HT1080 (cell line): ENCODE measurements at places on chromosomes 12 and 14. TPM values are rescaled to one million over a fixed set of nuclear protein-coding genes. Genes with fewer than 3 reads are reported as not detected.

GRCh38 chr14:58145936-58146335, 6.1 kb downstream of the ARMH4 start:
- no peak for DNase-seq

- DNase-seq: peak; percentile 34
Measured at GRCh38 chr14:106681161-106681560, 1154.8 kb downstream of the TMEM121 start.

GRCh38 chr14:70873627-70874026, 33.6 kb upstream of the PCNX1 start:
- DNase-seq: no peak

DNA sequence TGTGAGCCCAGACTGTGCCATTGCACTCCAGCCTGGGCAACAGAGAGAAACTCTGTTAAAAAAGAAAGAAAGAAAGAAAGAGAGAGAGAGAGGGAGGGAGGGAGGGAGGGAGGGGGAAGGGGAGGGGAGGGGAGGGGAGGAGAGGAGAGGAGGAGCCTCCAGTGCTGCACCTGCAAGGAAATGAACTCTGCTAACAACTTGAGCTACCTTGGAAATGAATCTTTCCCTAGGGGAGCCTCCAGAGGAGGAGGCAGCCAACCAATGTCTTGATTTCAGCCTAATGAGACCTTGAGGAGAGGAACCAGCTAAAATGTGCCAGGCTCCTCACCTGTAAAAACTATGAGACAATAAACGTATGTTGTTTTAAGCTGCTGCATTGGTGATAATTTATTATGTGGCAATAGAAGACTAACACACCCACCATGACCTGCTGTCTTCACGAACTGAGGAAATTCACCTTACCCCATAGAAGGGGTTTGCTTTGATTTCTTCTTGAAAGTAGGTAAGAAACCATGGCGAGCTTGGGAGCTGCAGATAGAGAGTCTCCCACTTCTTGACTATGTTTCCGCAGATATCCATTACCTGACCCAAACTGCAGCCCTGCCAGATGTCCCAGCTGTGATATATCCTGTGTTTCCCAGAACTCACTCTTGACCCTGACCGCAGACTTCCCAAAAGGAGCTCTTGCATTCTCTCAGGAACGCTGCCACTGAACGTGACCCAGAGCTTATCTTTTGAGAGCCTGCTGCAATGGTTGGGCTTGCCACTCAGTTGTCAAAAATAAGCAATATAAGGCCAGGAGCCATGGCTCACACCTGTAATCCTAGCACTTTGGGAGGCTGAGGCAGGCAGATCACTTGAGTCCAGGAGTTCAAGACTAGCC, 31.5 kb upstream of the TMPO start:
- no peak for DNase-seq

DNA sequence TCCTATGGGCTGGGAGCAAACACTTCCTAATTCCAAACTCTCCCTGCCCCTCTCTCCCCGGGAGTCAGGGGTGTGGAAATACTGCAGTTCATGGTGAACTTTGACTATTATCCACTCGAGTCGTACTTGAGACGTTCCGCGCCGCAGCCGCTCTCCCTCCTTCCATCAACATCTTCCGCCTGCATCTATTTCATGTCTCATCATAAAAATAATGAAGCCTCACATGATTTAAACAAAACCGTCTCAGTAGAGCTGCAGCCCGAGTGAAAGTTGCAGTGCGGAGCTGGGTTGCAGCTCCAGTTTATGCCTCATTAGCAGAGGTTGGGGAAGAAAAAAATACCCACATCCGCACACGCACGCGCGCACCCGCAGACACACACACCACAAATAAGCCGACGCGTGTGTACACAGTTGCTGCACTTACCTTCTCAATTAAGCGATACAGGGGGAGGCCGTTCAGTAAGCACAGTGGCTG, 283 bp downstream of the LMO3 start:
- peak; percentile 1 for DNase-seq

DNA sequence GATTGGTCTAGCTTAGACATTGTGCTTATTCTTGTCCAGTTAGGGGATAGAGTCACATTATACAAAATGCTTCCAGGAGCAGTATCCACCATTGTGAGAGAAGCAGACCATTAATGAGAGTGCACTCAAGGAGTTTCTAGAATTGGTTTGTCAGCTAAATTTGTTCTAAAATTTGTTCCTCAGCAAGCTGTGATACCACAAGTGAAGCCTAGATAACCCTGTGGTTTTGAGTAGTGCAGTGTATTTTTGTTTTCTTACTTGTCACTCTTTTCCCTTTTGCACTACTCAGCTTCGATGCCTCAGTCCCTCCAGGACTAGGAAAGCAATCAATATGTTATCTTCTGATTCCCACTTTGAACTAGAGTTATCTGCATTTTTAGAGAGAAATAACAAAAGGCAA, 42.5 kb upstream of the AKAP6 start:
- DNase-seq: no peak

- peak; percentile 90 for DNase-seq
Measured at GRCh38 chr14:68961781-68962584, 17.1 kb downstream of the ACTN1 start.

GRCh38 chr12:105922670-105923102, 216.1 kb downstream of the NUAK1 start:
- DNase-seq: peak; percentile 78

DNA sequence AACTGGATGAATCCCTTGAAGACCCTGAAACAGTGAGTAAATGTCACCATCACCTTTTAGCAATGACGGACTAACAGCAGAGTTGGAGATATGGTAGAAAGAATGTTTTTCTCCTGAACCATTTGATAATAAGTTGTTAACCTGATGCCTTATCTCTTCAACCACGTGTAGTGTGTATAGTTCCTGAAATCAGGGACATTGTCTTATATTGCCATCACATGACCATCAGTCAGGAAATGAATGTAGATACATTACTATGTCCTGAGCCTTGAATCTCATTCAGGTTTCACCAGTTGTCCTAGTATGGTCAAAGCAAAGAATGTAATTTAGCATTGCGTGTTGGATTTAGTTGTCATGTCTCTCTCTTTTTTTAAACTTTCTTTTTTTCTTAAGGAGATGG, 15.7 kb downstream of the ATP6V0A2 start:
- DNase-seq: no peak

GRCh38 chr14:101196795-101197590, 293.5 kb upstream of the RTL1 start:
- no peak for DNase-seq

DNA sequence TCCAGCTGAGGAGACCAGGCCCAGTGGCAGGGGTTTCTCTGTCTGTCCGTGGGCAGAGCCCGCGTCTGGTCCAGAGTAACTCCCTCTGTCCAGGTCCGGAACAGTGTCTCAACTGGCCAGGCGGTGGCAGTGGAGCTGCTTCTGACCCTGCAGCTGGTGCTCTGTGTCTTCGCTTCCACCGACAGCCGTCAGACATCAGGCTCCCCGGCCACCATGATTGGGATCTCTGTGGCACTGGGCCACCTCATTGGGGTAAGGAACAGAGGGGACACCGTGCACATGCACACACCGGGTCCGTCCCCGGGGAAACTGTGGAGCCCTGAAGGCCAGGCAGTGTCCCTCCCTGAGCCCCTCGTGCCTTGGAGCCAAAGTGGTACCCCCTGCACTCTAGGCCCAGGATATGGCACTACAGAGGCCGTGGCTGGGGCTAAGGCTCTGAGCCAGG, 1.5 kb downstream of the AQP6 start:
- DNase-seq: no peak

DNA sequence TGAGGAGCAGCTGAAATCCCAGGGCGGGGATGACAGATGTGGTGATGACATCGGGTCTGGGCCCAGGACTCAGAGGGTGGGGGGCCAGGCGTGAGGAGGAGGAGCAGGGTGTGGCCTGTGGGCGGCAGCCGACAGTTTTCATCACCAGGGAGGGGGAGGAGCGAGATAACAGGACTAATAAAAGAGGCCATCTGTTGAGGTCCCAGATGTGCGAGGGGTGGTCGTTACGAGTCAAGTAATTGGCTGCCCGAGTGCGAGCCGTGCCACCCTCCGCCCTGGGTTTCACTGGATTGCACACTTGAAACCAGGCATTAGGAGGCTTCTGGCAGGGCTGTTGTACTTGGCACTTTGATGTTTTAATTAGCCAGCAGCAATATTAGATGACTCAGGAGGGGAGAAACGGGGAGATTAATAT, 67.2 kb downstream of the NOS1 start:
- DNase-seq: no peak

DNA sequence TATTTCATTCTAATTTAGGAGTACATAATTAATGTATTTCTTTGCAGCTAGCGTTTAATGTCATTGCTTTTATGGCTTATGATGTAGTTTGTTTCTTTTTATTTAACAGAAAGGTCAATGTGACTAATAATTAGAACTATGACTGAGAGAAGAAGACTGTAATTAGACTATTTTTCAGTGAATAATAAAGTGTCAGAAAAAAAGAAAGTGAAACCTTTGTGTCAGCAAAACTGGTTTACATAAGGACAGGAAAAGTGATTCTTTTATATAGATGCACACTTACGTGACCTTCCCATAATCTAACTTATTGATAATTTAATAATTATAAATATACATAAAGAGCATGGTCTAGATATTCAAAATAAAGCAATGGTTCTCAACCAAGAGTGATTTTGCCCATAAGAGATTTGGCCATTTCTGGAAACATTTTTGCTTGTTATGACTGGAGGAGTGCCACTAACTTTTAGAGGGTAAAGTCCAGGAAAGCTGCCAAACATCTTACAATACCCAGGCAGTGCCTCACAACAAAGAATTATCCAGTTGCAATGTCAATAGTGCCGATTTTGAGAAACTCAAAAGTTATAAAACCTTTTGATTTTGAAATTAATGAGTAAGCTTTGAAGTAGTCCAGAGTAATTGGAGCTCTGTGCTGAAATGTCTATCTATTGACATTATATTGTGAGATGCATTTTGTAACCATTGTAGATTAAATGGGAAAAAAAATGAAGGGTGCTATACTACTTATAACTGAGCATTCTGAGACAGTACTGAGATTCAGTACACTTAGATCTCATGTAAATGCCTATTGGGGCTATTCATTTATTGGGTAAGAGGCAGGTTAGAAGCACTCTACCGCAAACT, 227.1 kb downstream of the C12orf50 start:
- peak; percentile 30 for DNase-seq

DNA sequence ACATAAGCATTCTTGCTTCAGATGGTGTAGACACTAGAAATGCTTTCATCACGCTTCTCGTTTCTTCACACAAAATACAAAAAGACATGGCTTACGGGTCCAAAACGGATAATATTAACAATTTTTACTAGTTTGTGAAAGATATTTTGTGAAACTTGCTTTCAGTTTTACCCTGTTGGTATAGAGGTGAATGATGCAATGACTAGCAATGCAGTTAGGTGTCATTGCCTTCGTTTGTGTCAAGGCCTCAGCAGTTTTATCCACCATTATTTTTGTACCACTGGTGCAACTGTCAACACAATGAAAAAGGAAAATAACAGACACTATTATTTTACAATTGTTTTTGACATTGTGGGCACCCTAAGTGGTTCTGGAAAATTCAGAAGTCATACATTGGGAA, 323.0 kb downstream of the FLRT2 start:
- no peak for DNase-seq

P3H3 gene
- total RNA-seq: 31.5 and 31.7 TPM in 2 replicates

IRF2BPL gene
- total RNA-seq: 22.0 and 27.6 TPM in 2 replicates

ESR2 gene
- 0.10 TPM in 1 of 2 replicates, not detected in the other for total RNA-seq

TSPAN19 gene
- total RNA-seq: 0.10 TPM in 1 of 2 replicates, not detected in the other

KRT71 gene
- not detected in 2 replicates for total RNA-seq
